ENCODE measurements at places on chromosomes 11 and 22. TPM values are rescaled to one million over a fixed set of nuclear protein-coding genes. Genes with fewer than 3 reads are reported as not detected.

The PHOX2A gene
- total RNA-seq = not detected

The CDC42EP1 gene
- total RNA-seq = 104 TPM

The APOL2 gene
- 84.9 TPM for total RNA-seq

The CEP126 gene
- total RNA-seq = 13.0 TPM

The RTL10 gene
- 17.2 TPM for total RNA-seq

The CD248 gene
- 32.4 TPM for total RNA-seq

The PRRG4 gene
- total RNA-seq = 5.1 TPM

The A4GALT gene
- 77.3 TPM for total RNA-seq

The PTGDR2 gene
- total RNA-seq = 0.68 TPM

The LRRC55 gene
- not detected for total RNA-seq

The NEFH gene
- total RNA-seq = 0.85 TPM

The PDE2A gene
- 28.1 TPM for total RNA-seq

The GALNT18 gene
- 28.2 TPM for total RNA-seq

The DMC1 gene
- 3.1 TPM for total RNA-seq
